ENCODE measurements at places on chromosomes 5 and 9.

- DNase-seq: no peak
These were observed 12.7 kb upstream of the TGFBI start for GRCh38 chr5:136015966-136016650.

DNA sequence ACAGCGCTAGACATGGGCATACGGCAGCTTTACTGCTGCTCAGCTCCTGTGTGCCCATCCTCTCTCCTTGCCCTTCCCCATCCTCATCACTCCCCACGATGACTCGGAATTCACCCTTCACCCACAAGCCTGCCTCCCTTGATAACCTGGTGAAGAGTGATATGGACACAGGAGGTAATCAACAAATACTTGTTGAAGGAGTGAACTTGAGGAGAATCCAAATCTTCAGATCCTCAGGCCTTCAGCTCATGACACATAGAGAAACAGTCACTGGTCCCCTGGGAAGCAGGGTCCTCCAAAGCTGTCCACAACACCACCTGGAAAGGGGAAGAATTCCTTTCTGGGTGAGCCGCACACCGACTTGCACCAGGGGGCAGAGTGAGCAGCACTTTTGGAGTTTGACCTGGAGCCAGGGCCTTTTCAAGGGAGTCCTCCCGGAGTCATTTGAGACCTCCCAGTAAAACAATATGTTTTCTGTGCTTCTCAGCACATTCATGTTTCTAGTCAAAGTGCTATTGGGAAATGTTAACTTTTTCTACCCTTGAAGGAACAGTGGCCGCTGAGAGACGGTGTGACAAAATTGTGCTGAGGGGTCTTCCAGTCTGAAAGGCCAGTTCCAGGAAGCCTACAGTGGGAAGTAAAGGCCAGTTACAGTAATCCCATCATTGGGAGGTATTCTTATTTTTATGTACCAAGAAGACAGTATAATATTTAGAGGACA lies 332.3 kb downstream of the CWC27 start:
- no peak for DNase-seq

DNA sequence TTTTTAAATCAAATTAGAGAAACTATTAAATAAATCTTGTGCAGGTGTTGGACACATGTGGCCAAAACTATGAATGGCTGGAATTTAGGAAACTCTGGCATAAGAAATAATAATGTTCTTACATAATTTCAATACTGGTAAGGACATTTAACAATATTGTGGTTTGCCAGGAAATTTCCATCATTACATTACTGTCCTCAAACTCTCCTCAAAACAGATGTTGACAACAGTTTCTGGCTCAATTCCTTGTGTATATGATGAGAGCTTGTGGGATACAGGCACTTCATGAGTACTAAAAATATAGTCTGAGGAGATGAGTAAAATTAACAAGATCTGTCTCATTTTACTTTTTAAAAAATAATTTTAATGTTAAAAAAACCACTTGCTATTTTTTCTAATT lies 27.9 kb downstream of the MCTP1 start:
- no peak for DNase-seq

GRCh38 chr5:116076496-116076895 lies 8.3 kb upstream of the COMMD10 start:
- DNase-seq: no peak

GRCh38 chr9:128006332-128006996 lies 25.7 kb upstream of the EEIG1 start:
- no peak for DNase-seq

DNA sequence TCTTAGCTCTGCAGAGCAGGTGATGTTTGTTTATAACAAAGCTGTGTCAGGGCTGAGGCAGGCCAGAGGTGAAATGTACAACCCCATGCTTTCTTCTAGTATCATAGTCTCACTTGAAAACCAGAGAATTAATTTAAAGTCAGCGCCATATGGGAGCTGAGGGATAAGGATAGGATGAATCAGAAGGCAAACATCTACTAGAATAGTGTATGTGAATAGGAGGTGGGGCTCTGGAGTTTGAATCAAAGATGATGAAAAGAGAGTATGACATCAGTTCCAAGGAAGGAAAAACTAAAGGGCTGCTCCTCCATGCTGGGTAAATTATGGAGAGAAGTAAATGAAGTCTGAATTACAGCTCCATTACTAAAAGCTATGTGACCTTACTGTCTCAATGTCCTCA lies 441.5 kb downstream of the RASEF start:
- no peak for DNase-seq

DNA sequence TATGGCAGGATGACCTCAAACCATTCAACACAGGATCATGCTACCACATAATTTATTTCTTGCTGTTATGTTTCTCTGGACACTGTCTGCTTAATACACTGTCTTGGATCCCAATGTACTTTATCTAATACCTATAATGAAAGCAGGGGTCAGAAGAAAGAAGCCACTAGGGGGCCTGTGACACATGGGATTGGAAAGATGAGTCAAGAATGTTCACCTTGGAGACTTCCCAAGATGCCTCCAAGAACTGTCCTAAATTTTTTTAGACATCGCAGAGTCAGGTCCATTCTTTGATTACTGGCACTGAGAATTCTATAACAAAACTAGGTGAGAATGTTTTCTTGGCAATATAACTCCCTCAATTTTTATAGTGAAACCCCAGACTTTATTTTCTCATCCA lies 305.8 kb upstream of the SMARCA2 start:
- no peak for DNase-seq

DNA sequence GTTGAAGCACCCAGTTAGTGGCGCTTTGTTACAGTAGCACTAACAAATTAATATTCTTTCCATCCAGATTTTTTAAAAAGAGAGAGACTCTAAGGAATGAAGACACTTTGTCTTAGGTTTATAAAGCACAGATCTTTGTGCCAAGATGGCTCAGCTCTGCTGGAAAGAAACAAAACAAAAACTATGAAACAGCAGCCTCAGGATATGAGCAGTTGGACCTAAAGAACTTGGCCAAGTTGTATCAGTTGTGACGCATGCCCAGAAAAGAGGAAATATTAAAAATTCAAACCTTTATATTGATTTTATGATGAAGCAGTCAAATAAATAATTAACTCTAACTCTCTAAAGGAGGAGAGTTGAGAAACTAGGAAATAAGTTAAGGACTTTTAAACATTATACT lies 427.2 kb downstream of the SPOCK1 start:
- DNase-seq: no peak

DNA sequence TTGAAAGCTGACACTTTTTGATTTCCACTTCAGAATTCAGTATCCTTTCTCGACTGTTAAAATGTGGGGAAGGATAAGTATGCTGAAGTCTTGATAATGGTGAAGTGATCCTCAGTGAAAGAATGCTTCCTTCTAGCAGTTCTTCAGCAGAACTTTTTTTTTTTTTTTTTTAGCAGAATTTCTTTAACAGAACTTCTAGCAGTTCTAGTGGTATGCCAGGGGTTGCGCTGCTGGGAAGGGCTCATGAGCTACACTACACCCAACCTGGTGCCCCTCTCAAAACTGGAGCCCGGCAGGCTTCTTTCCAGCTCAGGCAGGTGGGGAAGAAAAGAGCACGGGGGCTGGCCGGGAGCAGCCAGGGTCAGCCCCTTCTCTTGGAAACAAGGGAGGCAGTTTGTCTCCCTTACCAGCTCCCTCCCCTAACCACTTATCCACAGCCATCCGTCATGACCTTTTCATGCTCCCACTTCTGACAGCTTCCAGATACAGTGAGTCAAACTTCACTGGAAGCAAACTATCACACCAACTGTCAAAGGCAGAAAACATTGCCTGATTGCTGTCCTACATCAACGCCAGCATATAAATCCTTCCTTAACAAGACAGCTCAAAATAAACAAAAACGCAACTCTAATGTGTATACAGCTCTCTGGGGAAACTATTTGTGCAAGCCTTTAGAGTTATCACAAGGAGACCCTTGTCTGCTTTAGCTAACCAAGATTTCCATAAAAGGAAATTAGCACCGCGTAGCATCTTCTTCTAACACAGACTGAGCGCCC lies 211.5 kb downstream of the GAPVD1 start:
- no peak for DNase-seq

Measured in stimulated activated CD8-positive, alpha-beta memory T cell treated with anti-CD3 and anti-CD28 coated beads, Interleukin-2, amount 100 ng/mL, for 1 hour (primary cell).